ENCODE measurements at places on chromosomes 1 and 21.

- DNase-seq: no peak
Observed at GRCh38 chr1:111894497-111894896, 95.0 kb downstream of the KCND3 start.

GRCh38 chr1:3233031-3233430 is 164.0 kb downstream of the PRDM16 start:
- DNase-seq: no peak

DNA sequence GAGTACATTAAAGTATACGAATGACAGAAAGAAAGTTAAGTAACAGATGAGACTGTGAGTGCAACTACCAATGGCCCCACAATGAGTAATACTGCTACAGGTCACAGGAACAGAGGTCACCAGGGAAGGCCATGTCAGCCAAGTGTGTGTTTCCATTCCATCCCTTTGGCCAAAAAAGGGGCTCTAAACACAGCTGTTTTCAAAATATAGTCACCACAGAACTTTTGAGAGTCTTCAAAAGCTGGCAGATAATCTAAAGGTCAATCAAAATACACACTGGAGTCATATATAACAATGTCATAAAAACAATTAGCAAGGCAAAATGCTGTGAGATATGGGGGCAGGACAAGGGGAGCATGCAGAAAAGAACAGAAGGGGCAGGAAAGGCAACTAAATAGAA is 10.2 kb downstream of the USP24 start:
- no peak for DNase-seq

GRCh38 chr1:80915491-80915890 is 885.2 kb upstream of the ADGRL2 start:
- DNase-seq: no peak

DNA sequence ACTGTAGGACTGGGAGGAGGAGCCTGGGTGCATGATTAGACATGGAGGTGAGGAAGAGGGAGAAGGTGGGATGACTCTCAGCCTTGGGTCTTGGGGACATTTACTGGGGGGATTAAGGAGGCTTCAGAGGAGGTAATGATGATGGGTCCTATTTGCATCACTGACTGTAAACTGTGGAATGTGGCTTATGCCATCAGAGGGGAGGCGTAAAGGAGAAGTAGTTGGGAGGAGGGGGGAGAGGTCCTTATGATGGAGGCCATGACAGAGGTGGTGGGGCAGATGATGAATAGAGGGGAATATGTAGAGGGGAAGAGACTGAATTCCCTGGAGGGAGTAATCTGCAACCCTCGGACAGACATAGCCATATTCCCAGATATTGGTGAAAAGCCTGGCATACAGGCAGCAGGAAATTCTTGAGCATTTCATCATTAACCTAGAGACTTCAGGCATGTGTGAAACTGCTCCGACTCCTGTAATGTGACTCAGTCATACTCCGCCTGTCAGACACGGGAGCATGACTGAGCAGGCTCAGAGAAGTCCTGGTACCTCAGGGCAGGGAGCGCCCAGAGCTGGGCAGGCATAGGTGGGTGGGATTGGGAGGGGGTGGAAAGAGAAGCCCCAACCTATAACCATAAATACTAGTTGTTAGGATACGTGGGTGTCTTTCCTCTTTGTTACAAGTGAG is 8.0 kb upstream of the LCE5A start:
- DNase-seq: no peak

- no peak for DNase-seq
Observed at GRCh38 chr1:116252785-116253184, 120.3 kb upstream of the ATP1A1 start.

DNA sequence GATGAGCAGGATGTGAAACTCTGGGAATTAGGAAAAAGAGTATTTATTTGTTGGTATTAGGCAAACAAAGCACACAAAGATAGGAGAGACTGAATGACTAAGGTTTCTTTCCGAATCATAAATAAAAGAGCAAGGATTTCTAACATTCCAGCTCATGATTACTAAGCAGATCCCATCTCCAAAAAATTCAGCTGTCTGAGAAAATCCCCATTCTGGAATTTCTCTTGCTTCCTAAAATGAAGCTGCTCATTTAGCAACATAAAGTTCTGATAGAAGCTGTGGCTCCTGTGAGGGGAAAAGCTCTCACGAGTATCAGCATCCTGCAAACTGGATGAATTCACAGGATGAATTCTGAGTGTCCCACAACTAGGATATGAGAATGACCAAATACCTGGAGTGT is 6.7 kb upstream of the SH2D5 start:
- no peak for DNase-seq

GRCh38 chr1:154193821-154194220 is 1.9 kb upstream of the TPM3 start:
- DNase-seq: no peak
